GM04503 (cell line): ENCODE measurements at places on chromosomes 3 and 15.

- DNase-seq = no peak
These were observed 173.4 kb upstream of the THRB start for GRCh38 chr3:24668039-24668438.

DNA sequence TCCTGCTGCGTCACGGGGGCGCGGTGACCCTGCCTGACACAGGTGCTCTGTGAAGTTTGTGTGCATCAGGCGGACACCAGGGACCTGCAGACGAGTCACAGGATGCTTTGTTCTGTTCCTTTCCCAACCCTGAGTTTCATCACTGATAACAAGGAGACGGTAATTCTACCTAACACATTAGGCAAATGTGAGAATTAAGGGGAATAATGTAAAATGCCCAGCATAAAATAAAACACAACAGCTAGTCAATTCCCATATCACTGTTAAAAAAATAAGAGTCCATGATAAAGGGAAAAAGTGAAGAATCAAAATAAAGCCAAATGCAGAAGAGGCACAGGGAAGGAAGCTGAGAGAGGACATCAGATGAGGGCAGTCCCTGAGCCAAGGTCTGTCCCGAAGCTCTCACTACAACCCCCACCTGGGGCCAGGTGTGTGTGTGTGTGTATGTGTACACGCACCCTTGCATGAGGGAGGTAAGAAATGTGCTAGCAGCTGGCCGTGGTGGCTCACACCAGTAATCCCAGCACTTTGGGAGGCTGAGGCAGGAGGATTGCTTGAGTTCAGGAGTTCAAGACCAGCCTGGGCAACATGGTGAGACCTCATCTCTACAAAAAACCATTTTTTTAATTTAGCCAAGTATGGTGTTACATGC, 27.5 kb downstream of the PLA2G4D start:
- DNase-seq = no peak

GRCh38 chr3:194386066-194386465, 13.0 kb downstream of the GP5 start:
- DNase-seq = no peak

DNA sequence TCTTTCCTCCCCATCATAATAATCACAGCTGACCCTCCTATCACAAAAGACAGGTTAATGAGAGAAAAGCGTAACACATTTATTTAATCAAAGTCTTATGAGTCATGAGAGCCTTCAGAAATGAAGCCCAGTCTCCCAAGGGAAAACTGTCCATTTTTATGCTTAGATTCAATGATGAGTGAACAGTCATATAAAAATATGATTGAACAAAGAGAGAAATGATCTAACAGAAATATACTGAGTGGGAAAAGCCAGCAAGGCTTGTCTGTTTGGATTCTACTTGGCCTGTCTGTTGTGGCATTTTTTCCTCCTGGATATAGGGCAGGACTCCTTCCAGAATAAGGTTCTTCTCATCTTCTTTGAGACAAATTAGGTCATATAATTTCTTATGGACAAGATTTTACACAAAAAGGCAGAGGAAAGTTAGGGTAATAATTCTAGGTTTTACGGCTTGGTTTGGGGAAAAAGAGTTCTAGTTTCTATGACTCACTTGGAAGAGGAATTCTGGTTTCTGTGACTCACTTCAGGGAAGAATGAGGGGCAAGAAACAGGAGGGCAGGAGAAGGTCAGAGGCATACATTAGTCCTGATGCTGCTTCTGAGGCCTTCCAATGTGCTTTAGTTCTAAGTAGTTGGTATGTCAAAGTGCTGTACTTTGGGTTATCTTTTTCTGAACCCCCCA, 534.2 kb downstream of the ZIC1 start:
- DNase-seq = peak; percentile 89

- no peak for DNase-seq
These were observed 283.3 kb downstream of the ADAMTS17 start for GRCh38 chr15:100058458-100058857.

DNA sequence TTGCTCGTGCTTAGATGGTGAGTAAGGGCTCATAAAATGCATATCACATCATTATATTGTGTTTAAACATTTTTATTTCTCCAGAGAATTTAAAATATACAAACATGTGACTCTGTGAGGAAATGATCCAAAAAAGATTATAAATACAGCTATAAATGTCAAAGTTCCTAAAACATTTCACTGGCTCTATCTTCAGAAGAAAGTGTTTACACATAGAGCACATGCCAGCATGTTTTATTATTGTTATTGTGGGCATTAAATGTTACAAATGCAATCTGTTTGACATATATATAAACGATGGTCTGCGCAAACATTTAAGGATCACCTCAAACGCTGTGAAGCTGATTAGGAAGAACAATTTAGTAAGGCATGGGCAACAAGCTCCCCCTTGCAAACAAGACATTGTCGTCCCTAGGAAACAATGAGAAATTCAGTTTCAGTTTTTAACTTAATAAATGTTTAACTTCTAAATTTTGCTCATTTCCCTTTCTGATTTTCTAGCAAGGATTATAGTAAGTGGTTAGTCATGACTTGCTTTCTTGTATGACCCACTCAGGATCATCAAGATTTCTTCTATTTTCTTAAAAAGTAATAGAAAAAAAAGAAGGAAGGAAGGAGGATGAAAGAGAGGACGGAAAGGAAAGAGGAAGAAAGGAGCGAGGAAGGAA, 207.5 kb downstream of the SATB1 start:
- no peak for DNase-seq

- DNase-seq = no peak
These were observed 31.5 kb upstream of the FAM81A start for GRCh38 chr15:59406446-59406845.

DNA sequence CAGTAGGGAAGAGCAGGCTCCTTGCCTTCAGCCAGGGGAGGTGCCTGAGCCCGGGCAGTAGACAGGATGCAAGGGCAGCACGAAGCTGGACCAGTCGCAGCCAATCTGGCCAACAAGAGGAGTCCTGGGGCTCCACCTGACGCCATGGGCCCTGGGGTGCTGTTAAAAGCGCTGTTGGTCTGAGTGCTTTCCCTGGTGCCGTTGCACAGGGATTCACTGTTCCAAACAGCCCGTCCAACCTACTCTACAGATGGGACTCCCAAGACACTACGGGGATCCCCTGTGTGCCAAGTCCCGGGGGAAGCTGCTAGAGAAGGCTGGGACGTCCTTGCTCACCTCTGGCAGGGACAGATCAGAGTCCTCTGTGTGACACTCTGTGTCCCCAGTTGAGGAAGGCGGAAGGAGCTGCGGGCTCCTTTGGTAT, 632 bp downstream of the CTSH start:
- DNase-seq = no peak

DNA sequence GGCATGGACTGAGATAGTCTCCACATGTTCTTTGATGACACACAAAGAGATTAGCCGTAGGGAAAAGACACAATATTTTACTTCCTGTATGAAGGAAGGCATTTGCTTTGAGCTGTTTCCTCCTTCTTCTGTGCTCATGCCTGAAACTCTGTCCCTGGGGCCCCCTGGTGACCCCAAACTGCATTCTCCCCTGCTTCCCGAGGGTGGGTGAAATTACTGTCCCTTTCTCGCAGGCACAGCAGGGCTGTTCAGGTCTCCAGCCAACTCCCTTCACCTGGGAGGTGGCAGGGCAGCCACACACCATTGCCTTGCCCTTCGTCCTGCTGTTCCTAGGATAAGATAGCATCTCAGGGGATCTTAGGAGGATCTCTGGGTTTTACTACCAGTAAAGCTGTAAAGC, 79.2 kb downstream of the GABRG3 start:
- no peak for DNase-seq

DNA sequence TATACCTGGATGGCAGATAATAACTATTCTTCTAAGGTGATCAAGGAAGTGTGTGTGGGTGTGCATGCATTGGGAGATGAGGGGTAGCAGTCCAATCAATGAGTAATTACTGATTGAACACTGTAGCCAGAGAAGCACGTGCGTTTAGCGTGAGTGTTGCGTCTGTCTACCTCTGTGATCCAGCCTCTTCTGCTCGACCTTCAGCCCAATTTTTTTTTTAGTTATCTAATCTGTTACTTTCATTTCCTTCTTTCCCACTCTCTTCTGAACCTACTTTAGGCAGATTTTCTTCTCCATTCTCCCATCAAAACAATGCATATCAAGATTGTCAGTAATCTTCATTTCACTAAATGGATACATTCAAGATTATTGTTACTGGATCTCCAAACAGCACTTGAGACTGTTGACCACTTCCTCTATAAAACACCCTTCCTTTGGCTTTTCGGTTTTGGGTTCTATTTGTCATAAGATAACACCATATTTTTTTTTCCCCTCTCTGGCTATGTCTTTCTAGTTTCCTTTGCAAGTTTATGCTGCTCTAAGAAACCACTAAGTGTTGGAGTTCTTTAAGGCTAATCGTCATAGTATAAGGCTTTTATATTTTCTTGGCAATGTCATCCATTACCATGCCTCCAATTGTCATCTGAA, 41.0 kb downstream of the MCTP2 start:
- no peak for DNase-seq

- DNase-seq = peak; percentile 50
These were observed 35.4 kb upstream of the ATG7 start for GRCh38 chr3:11236588-11237461.

GRCh38 chr3:138912237-138912636, 34.7 kb downstream of the FOXL2 start:
- no peak for DNase-seq

GRCh38 chr15:43440721-43441281, 52.2 kb downstream of the TP53BP1 start:
- DNase-seq = peak; percentile 97

GRCh38 chr15:72285402-72285801, 13.0 kb upstream of the PARP6 start:
- no peak for DNase-seq

GRCh38 chr3:65889707-65890099, 149.0 kb downstream of the MAGI1 start:
- no peak for DNase-seq

GRCh38 chr3:55434789-55435188, 52.3 kb downstream of the WNT5A start:
- DNase-seq = no peak

DNA sequence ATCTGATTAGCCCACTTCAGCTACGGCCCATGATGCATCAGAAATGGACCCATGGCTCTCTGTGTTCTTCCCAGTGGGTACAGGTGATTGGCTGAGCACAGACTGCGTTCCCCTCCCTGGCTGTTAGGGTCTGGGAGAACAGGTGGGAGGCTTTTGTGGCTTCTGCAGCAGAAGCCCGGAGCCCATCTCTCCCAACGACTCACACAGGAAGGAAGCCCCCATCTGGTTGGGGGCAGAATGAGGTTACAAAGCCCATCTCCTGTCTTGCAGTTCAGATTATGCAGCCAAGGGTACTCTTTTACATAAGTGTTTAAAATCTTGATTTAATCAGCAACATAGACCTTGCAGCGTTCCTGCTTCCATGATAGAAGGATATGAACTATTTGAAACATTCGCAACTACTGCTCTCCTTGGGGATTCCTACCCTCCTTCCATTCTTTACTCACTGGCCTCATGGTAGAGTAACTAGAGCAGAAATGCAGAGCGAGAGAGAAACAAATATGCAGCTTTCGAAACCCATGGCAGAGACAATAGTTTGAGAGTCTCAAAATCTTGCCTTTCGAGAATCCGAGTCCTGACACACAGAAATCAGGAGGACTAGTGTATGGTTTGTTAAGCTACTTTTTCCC, 291.3 kb downstream of the TLE3 start:
- DNase-seq = no peak

GRCh38 chr3:142963516-142964448, at the start of gene PAQR9:
TSS of gene PAQR9 (minus strand) at chr3:142963674. CDS start at chr3:142963336, 338 bp downstream.
- no peak for DNase-seq

DNA sequence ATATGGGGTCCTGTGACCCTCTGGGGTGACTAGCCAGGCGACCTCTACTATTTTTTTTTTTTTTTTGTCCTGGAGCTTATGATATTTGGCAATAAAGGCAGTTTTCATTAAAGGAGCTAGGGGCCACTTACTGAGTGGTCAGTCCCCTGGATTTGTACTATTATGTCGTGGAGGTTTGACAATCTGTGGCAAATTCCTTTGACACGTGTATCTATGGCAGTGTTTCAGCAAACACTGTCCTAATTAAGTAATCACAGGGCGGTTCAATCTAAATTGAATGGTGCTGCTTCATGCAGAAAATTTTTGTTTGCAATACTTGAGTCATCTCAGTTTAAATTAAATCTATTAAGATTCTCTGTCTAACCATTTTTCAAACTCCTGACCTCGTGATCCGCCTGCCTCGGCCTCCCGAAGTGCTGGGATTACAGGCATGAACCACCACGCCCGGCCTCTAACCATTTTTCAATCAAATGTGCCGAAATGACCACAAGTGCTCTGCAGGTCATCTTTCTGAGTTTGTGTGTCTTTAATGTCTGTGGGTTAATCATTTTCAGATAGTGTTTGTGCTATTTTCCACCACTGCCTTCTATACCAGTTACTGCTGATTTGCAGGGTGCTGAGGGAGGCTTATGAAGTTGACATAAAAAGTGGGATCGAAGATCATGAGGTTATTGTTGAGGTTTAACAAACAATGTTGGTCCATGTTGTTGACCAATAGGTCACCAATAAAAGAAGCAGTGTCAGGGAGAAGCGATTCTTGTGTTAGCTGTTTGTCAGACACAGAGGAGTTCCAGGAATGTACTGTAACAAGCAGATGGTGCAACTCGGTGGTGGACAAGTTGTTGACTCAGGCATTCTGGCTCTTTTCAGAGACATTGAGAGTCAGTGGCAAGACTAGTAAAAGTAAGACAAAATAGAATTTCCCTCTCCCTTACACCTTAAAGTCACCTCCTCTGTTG, 18.6 kb upstream of the SLC2A2 start:
- DNase-seq = peak; percentile 89

DNA sequence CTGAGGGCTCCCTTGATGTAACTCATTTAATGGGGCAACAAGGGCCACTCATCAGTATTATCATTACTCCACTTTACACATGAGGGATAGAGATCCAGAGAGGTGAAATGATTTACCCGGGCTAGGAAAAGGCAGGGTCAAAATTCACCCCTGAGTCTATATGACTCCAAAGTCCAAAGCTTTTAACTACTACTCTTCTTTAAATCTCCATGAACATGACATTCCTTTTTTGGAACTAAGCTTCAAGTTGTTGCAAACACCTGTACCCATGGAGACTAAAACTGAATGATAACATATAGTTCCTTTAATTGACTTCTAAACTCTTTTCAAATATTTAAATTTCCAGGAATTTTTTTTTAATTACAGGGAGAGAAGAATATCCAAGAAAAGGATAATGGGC, 292.9 kb upstream of the GADL1 start:
- no peak for DNase-seq

- no peak for DNase-seq
These were observed 196.8 kb upstream of the ICE2 start for GRCh38 chr15:60675763-60676162.

GRCh38 chr3:155350571-155350970, 57.1 kb upstream of the STRIT1 start:
- DNase-seq = no peak

DNA sequence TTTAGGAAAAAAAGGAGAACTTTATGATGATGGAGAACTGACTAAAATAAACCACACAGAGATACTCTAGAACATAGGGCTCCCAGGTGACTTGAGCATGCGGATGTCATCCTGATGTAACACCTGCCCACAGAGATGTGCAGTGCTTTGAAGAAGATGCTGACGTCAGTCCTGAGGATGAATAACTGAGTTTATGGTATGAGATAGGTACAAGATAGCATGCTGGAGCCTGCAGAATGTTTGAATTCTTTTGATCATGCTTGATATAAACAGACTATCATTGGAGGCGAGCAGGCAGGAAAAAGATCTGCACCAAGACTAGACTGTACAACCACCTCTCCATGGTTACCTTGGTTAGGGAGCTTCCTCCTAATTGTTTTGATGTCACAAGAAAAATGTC, 12.4 kb downstream of the CCR4 start:
- no peak for DNase-seq
